ENCODE measurements at places on chromosomes 7 and 10.

DNA sequence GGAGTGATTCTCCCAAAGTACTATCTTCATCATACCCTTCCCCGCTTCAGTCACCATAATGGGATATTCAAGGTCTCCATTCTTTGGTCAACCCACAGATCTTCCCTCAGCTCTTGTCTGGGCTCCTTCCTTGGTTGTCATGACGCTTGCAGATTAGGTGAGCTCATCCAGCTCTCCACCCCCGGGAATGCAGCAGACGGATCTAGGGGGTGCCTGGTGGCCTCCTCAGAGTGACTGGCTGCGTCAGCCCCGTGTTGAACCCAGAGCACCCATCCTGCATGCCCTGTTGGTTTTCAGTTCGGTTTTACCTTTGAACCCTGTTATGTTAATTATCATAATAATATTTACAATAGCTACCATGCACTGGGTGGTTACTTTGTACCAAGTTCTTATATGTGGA is 6.4 kb downstream of the NEURL1 start:
- DNase-seq: no peak

DNA sequence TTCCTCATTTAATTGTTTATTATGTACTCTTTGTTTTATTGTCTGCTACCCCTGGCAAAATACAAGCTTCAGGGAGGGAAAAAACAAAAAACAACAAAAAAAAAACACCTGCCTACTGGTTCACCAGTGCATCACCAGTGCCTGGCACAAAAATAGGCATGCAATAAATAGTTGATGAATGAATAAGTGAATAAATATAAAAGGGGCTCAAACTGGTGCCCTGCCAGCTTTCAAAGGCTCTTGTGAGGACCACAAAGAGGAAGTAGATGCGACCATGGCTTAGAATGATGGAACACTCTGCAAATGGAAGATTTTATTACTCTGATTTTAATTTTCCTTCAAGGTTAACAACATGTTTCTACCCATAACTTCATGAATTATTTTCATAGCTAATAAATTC is 213.0 kb upstream of the INHBA start:
- no peak for DNase-seq

GRCh38 chr7:47549397-47549796 is 32.5 kb downstream of the TNS3 start:
- DNase-seq: no peak

DNA sequence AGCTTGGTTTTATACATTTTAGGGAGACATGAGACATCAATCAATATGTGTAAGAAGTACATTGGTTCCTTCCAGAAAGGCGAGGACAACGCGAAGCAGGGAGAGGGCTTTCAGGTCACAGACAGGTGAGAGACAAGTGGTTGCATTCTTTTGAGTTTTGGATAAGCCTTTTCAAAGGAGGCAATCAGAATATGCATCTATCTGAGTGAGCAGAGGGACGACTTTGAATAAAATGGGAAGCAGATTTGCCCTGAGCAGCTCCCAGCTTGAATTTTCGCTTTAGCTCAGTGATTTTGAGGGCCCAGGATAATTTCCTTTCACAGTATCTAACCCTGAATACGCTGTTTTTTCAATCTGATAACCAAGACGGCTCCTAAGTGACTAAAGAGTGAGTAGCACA is 82.5 kb upstream of the MYO3A start:
- DNase-seq: no peak

GRCh38 chr10:126904818-126905701 is at the start of gene DOCK1:
Gene DOCK1, plus strand, starts transcription at chr10:126905428. Its CDS starts 90 bp downstream, at chr10:126905518.
- DNase-seq: peak; percentile 6

- no peak for DNase-seq
These were observed 118.3 kb downstream of the SEM1 start for GRCh38 chr7:96591159-96591899.

DNA sequence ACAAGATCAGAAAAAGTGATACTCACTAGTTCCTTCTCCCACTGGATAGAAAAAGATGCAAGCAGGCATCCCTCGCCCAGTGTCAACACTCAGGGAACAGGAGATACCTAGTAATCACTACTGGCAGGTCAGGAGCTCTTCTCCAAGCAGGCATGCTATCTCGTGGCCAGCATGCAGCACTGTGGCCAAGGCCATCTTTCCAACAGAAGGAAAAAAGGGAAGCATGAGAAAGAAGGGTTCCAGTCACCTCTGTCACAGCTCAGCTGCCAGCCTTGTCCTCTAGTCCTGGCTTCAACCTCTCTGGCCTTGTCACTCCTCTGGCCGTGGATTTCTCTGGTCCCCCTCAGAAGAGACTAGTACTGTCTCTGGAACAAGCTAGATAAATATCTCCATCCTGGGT is 45.3 kb downstream of the DLG5 start:
- DNase-seq: no peak

- DNase-seq: no peak
These were observed 559.7 kb upstream of the MGMT start for GRCh38 chr10:128907155-128907941.

DNA sequence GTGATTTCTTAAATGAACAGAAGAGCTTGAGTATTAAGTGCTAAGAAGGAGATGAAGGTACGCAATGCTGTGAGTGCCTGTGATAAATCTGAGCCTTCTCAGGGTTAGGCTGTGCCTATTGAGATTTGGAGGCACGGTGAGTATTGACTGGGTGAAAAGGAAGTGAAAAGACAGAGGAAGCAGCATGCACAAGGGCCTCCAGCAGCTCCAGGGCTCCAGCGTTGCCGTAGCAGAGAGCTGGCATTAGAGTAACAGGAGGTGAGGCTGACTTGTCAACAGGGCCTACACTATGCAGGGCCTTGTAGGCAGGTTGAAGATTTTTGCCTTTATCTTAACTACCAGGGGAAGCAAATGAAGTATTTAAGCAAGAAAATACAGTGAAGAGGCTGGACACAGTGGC is 54.1 kb upstream of the PDCD4 start:
- no peak for DNase-seq

GRCh38 chr10:27893358-27893954 is 105.4 kb downstream of the ODAD2 start:
- DNase-seq: no peak

- DNase-seq: no peak
These were observed 222.0 kb upstream of the ZMIZ1 start for GRCh38 chr10:78846760-78847159.

GRCh38 chr10:97640868-97641811 is 669 bp downstream of the PI4K2A start:
- no peak for DNase-seq

- no peak for DNase-seq
These were observed 96.3 kb downstream of the BICC1 start for GRCh38 chr10:58608826-58609531.

DNA sequence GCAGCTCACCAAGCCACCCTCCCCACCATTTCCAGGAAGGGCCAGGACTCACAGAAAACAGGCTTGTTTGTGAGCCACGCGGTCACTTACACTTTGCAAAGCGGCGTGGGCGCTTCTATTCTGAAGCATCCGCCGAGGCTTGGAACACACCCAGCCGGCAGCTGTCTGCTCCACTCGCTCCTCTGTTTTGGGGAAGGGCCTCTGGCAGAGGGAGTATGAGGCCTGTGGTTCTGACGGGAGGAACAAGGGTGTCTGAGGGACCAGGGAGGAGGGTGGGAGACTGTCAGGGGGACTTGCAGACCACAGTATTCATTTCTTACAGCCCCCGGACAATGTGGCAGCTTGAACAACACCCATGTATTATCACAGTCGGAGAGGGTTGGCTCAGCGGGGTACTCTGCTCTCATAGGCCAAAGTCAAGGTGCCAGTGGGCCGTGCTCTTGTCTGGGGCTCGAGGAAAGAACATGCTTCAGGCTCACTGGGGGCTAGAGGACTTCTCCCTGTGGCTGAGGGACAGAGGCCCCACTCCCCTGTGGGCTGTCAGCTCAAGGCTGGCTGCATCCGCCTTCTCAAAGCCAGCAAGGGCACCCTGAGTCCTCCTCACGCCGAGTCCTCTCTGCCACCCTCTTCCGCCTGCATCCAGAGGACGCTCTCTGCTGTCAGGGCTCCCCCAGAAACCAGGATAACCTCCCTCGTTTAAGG is 60.4 kb upstream of the FAM20C start:
- DNase-seq: no peak

DNA sequence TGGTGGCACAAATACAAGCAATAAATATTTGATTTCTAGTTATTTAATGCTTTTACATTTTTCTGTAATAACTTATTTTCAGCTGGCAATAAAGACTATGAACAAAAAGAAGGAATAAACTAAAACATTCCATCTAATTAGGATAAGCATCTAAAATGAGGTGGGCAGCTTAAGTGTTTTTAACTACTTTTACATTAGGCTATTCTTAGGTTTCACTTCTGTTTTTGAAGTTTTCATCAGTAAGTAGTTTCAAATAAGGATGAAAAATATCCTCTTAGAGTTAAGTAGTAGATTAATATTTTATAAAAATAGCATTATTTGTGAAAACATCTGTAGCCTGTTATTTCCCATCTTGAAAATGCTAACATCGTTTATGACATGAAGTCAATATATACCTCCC is 15.9 kb downstream of the NT5C2 start:
- DNase-seq: no peak

- DNase-seq: no peak
These were observed 59.4 kb upstream of the CCNY start for GRCh38 chr10:35276889-35277288.

- no peak for DNase-seq
These were observed 3.3 kb downstream of the NPS start for GRCh38 chr10:127552446-127552845.

DNA sequence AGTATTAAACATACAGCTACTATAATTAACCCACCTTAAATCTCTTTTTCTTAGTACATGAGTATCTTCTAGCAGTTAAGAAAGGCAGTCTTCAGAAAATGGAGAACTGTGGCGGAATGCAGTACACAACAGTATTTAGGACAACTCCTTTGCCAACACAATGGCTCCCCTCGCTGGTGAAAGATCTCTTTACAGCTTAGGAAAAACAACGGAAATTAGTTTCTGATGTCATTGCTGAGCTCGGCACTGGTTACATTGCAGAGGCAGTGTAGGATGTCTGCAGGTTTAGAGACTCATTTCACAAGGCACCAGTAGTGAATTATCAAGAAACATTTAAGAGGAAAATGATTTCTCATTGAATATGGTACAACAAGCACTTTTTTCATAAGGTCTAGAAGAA is 43.4 kb downstream of the GLRX3 start:
- peak; percentile 24 for DNase-seq

DNA sequence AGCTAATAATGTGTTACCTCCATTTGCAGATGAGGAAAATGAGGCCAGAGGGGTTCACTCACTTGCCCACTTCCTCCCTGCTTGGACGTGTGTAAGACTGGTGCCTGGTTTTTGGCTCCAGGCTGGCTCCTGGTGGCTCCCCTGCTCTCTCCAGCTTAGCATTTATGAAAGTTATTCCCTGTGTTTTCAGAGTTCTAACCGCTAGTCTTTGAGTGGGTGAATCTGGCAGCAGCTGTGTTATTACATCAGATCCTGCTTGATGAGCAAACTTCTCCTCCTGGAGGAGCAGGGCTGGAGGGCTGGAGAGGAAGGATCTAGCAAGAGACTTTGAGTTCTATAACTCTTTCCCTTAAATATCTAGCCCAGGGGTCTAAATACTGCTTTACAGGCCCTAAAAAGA is 80.9 kb upstream of the AGBL3 start:
- DNase-seq: no peak

DNA sequence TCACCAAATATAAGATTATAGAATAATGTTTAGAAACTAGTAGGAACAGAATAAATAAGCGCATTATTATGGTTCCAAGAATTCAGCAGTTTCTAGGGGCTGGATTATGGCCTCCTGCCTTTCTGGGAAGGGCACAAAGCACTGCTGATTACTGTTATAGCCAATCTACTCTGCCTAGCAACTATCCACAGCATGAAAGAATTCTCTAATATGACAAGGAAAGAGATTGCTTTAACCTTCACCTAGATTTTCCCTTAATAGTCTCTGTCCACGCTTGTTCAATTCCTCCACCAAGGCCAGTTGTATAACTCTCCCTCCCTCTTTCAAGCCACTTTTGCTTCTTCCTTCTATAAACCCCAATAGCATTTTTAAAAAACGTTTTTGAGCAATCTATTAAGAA is 1033.6 kb upstream of the LRRTM3 start:
- no peak for DNase-seq

- DNase-seq: no peak
These were observed 19.7 kb downstream of the BHLHA15 start for GRCh38 chr7:98230746-98231471.

GRCh38 chr10:33134011-33134751 is 176.2 kb upstream of the ITGB1 start:
- no peak for DNase-seq

DNA sequence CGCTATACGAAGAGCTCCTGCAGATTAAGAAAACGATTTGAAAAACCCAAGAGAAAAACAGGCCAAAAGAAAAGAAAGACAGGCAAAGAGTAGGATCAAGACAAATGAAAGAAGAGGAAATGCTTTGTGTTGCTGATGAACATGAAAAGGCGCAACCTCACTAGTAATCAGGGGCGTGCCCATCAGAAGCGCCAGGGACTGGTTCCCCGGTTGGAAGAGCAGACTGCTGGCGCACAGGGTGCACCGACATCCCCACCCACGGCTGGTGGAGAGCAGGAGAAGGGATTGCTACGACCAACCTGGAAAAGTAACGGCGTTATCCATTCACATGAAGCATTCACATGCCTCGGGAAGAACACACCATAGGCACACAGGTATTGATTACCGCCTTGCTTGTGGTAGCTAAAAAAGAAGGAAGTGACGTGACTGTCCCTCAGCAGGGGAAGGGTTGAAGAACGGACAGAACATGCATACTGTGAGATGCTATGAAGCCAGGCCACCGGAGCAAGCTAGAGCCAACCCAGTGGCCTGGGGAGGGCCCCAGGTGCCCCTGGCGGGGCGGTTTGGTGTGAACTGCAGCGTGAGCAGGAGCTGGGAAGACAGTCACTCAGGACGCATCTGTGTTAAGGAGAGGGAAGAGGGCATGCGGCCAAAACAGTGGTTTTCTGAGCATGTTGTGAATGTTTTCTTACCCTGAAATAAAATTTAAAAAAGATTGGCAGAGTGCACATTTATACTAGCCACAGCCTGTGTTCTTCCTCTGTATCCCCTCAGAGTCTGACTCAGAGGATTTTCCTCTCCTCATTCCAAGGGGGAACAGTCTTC is 18.3 kb downstream of the AGAP3 start:
- DNase-seq: no peak

- peak; percentile 53 for DNase-seq
These were observed 308.2 kb downstream of the AUTS2 start for GRCh38 chr7:69906283-69906995.

DNA sequence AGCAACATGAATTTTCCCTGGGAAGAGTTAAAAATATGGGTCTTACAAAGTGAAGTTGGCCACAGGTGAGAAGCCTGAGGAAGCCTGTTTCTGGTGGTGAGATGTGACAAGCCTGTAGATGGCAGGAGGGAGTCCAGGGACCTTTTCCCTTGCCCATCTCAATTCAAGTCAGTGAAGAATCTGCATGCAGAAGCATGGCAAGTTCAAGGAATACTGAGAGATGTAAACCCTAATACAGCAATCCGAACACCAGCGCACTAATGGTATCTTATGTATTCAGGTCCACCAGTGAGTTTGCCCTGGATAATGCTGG is 73.6 kb downstream of the RHOBTB1 start:
- no peak for DNase-seq

- DNase-seq: no peak
These were observed 247.0 kb downstream of the STK31 start for GRCh38 chr7:23956772-23957576.

All from NCI-H2081 (cell line).